ENCODE measurements at places on chromosomes 1 and 21.

GRCh38 chr1:119564548-119564947 lies 57.5 kb downstream of the HSD3B1 start:
- no peak for DNase-seq

- DNase-seq = no peak
Measured at GRCh38 chr1:154791292-154792166, 78.6 kb downstream of the KCNN3 start.

GRCh38 chr1:3478187-3478586 lies 23.7 kb downstream of the ARHGEF16 start:
- no peak for DNase-seq

DNA sequence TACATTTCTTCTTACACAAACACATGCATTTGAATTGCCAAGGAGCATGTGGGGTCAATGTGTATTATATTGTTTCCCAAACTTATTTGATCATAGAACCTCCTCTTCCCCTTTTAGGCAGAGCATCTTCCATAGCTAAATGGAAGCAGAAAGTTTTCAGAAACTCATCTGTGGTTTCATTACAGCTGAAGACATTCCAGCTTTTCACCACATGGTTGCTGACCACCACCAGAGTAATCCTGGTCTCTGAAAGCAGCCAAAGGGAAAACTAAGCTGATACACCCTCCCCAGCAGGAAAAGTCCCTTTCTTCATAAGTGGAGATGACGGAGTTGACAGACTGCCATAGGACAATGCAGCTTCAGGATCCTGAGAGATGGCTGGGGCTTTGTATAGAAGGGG lies 30.2 kb upstream of the OTUD3 start:
- DNase-seq = no peak

GRCh38 chr21:43367296-43367695 lies 59.6 kb downstream of the SIK1 start:
- DNase-seq = no peak

DNA sequence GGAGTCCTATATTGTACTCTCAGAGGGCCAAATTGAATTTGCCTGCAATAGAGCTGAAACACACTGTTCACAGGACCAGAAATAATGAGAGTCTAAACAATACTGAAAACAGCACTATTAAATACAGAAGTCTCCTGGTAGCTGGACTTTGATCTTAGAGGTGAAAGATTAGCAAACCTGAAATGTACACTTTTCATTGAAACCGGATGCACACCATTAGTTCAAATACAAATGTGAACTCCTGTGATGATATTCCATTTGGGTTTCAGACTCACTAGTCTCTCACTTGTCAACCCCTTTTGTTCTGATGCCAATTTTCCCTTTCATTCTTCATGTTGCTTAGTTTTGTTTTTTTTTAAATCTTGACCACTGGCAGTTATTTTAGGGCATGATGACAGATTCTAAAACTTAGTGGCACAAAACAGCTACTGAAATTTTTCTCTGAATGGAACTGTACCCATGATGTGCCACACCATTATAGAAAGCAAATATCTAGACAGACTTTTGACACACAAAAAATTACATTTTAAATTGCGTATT lies 5.9 kb upstream of the TNFSF4 start:
- DNase-seq = no peak

DNA sequence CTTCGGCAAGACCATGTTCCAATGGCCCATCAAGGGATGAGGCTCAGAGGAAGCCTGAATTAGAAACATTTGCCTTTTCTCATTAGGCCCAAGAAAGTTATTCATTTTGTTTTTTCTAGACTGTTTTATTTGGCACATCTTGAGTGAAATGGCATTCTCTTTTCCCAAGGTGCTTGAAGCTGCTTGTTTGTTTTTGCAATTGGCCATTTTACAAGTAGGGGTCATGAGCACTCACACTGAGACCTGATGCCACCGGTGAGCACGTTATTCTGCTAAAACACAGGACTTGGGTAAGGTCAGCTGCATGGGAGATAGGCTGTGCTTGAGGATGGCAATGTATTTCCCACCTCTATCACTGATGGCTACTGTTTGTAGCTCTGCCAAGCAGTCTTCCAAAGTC lies 128.1 kb downstream of the TBX15 start:
- DNase-seq = no peak

DNA sequence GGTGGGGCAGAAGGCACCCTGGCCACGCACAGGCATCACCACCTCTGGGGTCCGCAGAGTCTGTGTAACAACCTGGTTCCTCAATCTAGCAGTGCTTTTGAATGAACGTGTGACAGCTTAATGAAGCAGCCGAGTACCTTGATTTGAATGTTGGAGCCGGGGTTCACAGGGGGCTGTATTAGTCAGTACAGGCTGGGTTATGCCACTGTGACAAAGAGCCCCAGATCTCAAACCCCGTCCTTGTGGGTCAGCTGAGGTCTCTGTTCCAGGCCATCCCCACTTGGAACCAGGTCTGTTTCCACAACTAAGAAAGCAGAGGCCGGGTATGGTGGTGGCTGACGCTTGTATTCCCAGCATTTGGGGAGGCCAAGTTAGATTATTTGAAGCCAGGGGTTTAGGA lies 10.5 kb downstream of the TMEM240 start:
- no peak for DNase-seq

DNA sequence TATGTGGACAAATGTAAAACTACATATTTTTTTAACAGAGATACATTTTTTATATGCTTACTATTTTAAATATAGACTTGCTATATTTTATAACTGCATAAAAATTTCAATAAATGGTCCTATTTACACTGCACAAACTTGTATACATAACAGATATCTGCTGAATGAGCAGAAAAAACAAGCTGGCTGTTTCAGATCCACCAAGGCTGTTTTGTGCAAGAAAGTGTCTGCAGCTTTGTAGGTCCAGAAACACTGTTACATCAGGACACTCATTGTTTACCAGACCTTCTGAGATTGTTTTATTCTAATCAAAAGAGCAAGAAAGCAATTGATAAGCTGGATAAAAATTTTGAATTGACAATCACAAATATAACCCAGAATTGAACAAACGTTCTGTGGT lies 99.3 kb downstream of the NCAM2 start:
- DNase-seq = no peak

DNA sequence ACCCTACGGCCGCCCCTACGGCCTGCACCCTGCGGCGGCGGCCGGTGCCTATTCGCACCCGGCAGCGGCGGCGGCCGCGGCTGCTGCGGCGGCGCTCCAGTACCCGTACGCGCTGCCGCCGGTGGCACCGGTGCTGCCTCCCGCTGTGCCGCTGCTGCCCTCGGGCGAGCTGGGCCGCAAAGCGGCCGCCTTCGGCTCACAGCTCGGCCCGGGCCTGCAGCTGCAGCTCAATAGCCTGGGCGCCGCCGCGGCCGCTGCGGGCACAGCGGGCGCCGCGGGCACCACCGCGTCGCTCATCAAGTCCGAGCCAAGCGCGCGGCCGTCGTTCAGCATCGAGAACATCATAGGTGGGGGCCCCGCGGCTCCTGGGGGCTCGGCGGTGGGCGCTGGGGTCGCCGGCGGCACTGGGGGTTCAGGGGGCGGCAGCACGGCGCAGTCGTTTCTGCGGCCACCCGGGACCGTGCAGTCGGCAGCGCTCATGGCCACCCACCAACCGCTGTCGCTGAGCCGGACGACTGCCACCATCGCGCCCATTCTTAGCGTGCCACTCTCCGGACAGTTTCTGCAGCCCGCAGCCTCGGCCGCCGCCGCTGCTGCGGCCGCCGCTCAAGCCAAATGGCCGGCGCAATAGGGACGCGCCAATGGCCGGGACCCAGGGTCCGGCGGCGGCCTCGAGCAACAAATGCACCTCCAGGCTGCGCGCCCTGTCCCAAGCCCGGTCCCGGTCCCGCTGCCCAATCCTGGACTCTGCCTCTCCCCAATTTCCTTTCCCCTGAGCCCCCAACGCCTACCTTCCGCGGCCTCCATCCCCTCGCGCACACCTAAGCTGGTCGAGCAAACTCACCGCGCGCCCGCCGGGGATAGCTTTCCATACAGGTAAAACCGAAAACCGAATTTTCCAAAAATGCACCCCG lies 1.8 kb downstream of the FOXD3 start:
- DNase-seq = no peak

DNA sequence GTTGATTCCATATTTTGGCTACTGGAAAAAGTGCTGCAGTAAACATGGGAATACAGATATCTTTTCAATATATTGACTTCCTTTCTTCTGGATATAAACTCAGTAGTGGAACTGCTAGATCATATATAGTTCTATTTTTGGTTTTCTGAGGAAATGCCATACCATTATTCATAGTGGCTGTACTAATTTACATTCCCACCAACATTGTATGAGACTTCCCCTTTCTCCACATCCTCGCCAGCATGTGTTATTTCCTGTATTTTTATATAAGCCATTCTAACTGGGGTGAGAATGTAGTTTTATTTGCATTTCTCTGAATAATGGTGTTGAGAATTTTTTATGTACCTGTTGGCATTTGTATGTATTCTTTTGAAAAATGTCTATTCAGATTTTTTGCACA lies 385.2 kb downstream of the NUF2 start:
- no peak for DNase-seq

GRCh38 chr1:178011465-178011828 lies 41.6 kb upstream of the SEC16B start:
- no peak for DNase-seq

DNA sequence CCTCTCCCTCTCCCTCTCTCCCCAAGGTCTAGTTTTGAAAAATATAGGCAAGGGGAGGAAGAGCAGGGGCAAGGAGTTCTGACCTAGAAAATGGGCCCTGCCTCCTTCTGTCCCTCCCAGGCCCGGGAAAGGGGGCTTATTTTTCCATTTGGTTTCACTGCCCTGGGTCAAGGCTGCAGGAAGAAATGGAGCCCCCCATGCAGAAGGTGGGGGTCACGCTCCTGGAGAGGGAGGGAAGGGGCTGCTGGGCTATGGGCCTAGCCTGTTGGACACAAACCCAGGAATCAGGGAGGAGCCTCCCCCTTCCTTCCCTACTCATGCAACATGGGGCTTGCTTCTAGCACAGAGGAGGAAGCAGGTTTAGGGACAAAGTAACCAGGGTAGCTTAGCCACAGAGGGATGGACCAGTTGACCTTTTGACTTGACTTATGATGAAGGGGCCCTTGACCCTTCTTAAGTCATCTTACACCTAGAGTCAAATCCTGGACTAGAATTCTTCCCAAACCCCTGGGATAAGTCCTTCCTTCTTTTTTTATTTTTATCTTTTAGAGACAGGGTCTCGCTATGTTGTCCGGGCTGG lies 70.4 kb upstream of the SSBP3 start:
- DNase-seq = no peak

GRCh38 chr1:89603651-89604413 lies 29.1 kb upstream of the LRRC8C start:
- DNase-seq = no peak

GRCh38 chr1:73626326-73626725 lies 571.6 kb downstream of the LRRIQ3 start:
- no peak for DNase-seq
